ENCODE measurements at places on chromosomes 5 and 9. TPM values are rescaled to one million over a fixed set of nuclear protein-coding genes. Genes with fewer than 3 reads are reported as not detected.

The MTRR gene
- 21.1 TPM for total RNA-seq

The HTR4 gene
- total RNA-seq = not detected

GRCh38 chr9:124629600-124629999, 122.4 kb upstream of the NR5A1 start:
- DNase-seq = peak; percentile 64

The ADRB2 gene
- 21.9 TPM for total RNA-seq

DNA sequence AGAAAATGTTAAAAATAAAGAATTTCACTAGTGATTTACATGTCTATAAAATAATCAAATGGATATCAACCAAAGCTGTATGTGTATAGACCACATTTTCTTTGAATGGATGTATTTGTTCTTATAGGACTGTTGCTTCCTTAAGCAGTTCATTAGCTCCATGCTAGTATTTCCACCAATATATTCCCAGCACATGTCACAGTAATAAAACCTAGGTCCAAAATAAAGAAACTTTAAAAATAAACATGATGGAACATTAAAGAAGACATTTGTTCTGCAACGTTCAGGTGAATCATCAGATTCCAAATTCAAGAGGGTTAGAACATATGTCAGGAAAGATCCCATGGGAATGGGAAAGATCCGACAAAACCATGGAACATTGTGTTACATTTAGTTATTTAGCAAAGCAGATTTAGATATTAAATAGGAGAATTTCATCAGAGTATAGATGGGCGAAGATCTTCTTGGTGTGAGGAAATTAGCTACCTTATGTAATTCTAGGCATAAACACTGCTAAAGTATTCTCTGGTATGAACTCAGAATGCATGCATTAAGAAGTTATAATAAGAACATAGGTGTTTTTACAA, 490.7 kb downstream of the CDH18 start:
- DNase-seq = no peak

- DNase-seq = no peak
Observed at GRCh38 chr9:79745752-79746336, 174.1 kb downstream of the TLE4 start.

The PLAC8L1 gene
- 0.53 TPM for total RNA-seq

- DNase-seq = no peak
Observed at GRCh38 chr9:100591639-100592412, 13.9 kb downstream of the CAVIN4 start.

GRCh38 chr5:134824681-134825080, 21.1 kb upstream of the C5orf24 start:
- DNase-seq = no peak

DNA sequence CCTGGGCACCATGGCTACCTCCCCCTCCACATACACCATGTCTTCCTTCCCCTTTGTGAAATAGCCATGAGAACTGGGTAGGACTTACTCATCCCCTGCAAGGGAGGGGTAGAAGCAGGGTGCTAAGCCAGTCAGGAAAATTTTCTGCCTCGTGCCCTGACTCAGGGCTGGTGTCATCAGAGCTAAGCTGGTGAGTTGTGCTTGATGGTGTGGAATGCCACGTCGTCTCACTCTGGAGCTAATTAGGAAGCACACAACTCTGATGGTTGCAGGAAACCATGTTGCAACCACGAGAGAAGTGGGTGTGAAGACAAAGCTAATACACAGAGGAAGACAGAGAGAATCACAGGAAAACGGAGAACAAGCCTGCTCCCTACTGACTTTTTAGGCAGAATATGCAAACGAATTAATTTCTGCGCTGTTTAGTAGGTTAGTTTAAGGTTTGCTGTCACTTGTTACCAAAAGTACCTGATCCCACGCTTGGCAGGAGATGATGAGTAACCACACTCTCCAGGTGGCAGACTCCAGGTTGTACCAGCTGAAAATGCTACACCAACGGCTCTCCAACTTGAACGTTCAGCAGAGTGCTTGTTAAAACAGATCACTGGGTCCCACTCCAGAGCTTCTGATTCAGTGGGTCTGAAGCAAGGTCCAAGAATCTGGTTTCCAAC, 54.5 kb downstream of the STK10 start:
- peak; percentile 99 for DNase-seq

The SLC6A3 gene
- not detected for total RNA-seq

- no peak for DNase-seq
Observed at GRCh38 chr9:1913631-1914330, 101.4 kb upstream of the SMARCA2 start.

DNA sequence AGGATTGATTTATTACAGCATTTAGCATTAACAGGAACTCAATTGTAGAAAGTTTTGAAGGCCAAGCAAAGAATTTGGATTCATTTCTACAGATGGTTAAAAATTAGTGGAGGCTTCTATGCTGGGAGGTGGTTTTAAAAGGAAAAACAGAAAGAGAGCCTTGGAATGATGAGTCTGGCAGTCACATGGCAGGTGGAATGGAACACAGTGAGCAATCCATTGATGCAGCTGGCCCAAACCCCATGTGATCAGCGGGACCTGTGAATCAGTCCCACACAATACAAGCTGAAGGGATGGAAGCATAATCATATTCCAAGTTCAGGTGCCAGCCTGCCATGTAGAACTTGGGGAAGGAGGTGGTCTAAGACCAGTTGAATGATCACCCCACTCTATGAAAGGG, 147.9 kb downstream of the PIP5K1B start:
- no peak for DNase-seq

GRCh38 chr9:87557996-87558395, 60.3 kb downstream of the DAPK1 start:
- no peak for DNase-seq

DNA sequence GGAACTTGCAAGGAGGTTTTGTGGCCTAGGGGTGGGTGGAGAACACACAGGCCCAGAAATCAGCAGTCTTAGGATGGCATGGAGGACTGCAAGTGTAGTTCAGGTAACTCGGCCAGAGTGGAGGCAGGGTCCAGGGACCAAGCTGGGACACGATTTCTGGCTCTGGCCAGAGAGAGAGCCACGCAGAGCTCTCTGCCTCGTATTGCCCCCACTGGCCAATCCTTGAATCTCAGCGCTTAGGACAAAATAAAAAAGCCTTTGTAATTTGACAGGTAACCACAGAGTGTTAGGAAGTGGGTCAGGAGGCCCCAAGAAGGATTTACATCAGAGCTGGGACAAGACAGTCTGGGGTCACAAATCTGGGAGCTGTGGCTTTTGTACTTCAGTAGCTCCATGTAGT, 11.7 kb downstream of the MAP3K1 start:
- DNase-seq = no peak

DNA sequence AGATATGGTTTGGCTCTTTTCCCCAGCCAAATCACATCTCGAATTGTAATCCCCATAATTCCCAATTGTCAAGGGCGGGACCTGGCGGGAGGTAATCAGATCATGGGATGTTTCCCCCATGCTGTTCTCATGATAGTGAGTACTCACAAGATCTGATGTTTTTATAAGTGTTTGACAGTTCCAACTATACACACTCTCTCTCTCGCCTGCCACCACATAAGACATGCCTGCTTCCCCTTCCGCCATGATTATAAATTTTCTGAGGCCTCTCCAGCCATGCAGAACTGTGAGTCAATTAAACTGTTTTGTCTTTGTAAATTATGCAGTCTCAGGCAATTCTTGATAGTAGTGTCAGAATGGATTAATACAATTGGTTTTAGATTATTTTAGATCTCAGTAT, 475.7 kb upstream of the CYLC2 start:
- no peak for DNase-seq

DNA sequence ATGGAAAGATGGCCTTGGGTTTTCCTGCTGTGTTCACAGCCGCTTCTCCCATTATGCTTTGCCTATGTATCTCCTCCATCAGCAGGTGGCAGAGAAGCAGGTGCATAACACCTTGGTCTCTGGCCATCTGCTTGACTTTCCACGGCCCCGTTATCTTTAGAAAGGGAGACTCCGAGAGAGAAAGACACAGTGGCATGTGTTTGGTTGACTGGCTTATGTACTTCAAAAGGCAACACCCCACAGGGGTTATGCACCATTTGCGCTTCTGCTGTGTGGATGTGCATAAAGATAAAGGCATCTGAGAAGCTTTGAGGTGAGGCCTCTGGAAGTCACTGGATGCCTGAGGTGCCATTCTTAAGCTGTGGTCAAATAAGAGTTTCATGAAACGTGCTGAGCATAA, 138.4 kb downstream of the EGFLAM start:
- DNase-seq = no peak

- DNase-seq = no peak
Observed at GRCh38 chr5:96844481-96844990, 31.8 kb upstream of the ERAP2 start.

GRCh38 chr5:174750711-174751110, 26.3 kb downstream of the MSX2 start:
- DNase-seq = peak; percentile 37

DNA sequence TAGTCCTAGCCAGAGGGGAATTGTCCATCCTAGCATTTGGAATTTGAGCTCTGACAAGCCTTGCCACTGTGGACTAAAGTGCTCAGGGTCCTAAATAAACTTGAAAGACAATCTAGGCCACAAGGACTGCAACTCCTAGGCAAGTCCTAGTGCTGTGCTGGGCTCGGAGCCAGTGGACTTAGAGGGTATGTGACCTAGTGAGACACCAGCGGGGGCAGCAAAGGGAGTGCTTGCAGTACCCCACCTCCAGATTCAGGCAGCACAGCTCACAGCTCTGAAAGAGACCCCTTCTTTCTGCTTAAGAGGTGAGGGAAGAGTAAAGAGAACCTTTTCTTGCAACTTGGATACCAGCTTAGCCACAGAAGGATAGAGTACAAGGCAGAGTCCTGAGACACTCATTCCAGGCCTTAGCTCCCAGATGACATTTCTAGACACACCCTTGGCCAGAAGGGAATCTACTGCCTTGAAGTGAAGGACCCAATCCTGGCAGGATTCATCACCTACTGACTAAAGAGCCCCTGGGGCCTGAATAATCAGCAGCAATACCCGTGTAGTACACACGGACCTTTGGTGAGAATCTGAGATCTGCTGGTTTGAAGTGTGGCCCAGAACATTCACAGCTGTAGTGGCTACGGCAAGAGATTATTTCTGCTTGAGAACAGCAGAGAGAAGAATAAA, 164.6 kb downstream of the CCDC171 start:
- no peak for DNase-seq

The CCDC192 gene
- total RNA-seq = not detected

The RGMB gene
- 6.8 TPM for total RNA-seq

DNA sequence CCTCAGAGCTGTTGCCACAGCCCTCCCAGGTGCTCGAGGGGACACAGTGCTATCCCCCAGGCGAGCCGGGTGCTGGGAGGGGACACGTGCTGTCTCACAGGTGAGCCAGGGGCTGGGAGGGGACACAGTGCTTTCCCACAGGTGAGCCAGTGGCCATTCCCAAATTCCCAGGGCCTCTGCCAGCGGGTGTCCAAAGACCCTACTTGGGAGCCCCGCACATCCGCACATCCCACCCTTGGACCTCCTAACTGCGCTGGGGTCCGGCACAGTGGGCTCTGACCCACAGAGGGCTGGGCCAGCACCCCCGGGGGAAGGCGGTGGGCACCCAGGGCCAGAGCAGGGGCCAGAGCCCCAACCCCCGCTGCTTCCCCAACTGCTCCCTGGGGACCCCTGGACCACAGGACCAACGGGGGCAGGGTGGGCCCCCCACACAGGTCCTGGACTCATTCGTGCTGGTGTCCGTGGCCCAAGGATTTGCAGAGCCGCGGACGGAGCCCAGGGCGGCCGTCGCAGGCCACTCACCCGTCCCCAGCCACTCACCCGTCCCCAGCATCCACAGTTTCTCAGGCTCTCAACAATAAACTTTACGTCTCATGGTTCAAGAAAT, 17.9 kb downstream of the EXD3 start:
- no peak for DNase-seq

GRCh38 chr5:151949701-151950308, 25.2 kb upstream of the GLRA1 start:
- DNase-seq = no peak

- DNase-seq = peak; percentile 44
Observed at GRCh38 chr5:154309805-154310204, 119.3 kb downstream of the GALNT10 start.

- DNase-seq = peak; percentile 69
Observed at GRCh38 chr5:32332966-32333365, 20.2 kb upstream of the MTMR12 start.

- no peak for DNase-seq
Observed at GRCh38 chr5:153504726-153505125, 14.3 kb downstream of the GRIA1 start.

The KIAA0825 gene
- total RNA-seq = 0.51 TPM

DNA sequence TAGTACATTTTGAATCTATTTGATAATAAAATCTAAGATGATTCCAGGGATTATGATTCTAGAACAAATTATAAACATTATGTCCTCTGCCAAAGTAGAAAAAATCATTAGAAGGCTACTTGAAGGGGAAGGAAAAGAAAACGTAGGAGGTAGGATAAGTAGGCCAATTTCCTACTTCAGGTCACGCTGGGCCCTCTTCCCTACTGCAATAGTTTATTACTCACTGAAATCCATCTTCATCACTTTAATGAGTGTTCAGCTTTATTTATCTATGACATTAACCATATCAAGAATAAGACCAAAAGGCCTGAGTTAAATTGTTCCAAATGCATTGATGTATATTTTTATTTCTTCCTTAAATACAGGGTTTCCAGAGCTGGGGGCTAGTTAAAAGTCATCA, 21.6 kb downstream of the SLC28A3 start:
- DNase-seq = no peak

GRCh38 chr5:174849426-174849825, 125.0 kb downstream of the MSX2 start:
- DNase-seq = no peak

DNA sequence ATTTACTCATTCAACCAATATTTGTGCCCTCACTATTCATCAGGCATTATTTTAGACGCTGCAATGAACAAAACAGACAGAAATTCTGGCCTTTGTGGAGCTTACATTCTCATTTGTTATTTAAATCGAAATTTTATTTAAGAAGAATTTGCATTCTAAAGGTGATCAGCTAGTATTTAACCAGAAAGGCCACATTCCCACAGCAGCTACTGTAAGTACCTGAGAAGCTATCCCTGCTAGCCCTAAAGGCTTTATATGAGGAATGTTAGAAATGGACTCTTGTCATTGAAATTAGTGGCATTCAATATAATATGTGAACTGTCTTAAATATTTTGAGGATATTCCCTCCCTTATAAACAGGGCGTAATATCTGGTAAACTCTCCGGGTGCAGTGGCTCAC, 35.0 kb upstream of the GOLM1 start:
- no peak for DNase-seq

The PTTG1 gene
- total RNA-seq = 44.4 TPM

GRCh38 chr9:127534250-127534906, 77.7 kb upstream of the STXBP1 start:
- no peak for DNase-seq

GRCh38 chr9:112439171-112439570, 47.5 kb upstream of the KIAA1958 start:
- DNase-seq = no peak

The SPOCK1 gene
- 8.2 TPM for total RNA-seq

DNA sequence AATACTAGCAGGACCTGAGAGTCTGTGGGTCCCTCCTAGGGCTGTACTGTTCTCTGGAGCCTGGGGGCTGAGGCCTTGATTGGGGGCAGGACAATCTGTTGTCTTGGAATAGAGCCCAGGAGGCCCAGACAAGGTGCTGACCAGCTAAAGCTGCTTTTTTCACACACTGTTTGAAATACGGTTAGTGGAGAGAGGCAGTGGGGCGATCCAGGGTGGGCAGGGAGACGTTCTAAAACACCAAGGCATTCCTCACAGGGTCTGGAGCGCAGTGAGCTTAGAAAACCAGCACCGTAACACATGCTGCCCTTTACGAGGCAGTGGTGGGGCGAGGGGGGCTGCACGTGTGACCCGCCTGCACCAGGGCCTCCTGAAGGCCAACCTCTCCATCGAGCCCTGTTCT, 55.1 kb downstream of the EHMT1 start:
- DNase-seq = no peak

The PCDHGB4 gene
- 2.1 TPM for total RNA-seq

The PHYHD1 gene
- 3.8 TPM for total RNA-seq

The UBE2QL1 gene
- not detected for total RNA-seq

Data from bronchial epithelial cell (primary cell).